Anterior cingulate cortex (tissue), 58 donors: ENCODE measurements at places on chromosomes 13 and 19.

DNA sequence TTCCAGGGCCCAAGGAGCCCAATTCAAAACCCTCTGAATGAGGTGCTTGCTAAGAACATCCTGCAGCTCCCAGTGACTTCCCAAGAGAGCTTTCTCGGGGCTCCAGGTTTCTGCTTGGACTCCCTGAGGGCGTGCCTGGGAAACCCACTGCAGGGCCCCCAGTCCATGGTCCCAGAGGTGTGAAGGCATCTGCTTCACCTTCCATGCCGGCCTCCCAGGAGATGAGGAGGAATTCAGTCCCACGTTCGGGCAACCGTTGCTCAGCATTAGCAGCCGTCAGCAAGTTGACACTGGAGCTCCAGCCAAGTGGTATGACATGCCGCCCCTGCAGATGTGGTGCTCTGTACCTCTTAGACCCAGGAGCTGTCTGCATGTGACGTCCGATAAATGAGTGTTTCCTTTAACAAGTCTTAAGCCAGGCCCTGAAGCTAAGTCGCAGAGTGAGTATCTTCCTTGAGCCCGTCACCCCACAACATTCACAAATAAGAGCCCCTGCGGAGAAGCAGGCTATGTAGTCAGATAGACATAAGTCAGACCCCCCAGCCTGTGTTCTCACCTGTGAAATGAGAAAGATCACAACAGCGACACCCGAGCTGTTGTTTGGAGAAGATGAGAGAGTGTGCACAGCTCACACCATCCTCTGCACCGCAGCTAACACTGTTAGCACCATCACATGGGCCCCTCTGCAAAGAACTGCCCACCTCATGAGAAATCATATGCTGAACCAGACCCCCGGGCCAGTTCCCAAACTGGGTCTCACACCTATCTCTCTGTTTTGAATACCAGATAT lies 150.3 kb downstream of the KATNAL1 start:
- DNase-seq, result no peak

DNA sequence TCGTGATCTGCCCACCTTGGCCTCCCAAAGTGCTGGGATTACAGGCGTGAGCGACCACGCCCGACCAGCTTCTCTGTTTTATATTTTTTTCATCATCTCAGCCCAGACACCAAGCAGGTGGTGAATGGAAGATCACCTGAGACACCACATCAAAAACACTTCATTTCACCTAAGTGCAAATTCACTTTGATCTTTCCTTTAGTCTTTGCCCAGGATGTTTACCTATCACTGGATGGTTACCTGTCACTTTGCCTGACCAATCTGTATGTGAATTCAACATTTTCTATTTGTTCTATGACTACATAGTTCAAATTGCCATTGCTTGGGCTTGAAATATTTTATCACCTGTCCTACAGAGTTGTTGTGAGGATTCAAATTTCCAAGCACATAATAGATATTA lies 65.7 kb downstream of the PAN3 start:
- no peak for DNase-seq

- DNase-seq, result no peak
Measured at GRCh38 chr19:38880076-38880881, 2.2 kb upstream of the RINL start.

GRCh38 chr13:107139006-107139405 lies 571.1 kb upstream of the ARGLU1 start:
- DNase-seq, result no peak

- DNase-seq, result no peak
Measured at GRCh38 chr19:51479531-51480331, 1.4 kb downstream of the CEACAM18 start.

DNA sequence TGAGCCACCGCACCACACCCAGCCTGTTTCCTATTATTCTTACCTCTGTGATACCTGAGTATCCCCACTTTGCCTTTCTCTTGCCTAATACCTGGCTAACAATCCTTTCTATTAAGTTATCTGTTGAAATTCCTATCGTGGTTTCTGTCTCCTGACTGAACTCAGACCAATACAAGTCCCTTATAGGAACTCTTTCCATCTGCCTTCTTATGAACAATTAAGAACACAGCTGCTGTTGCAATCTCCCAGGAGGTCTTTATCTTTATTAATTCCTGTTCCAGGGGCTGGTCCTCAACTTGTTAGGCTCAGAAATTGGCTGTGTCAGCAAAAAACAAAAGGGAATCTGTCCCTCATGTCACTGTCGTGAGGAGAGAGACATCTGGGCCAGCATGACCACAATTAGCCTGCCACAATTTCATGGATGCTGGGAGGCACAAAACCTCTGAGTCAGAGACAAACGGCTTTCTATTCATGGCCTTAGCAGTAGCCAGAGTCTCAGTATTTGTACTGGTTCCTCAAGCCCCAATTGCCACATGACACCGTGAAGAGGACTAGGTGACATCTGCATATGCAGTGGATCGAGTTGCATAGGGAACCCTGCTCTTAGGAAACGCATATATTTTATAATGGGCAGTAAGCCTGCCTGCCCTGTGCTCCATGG lies 58.2 kb downstream of the NUFIP1 start:
- DNase-seq, result no peak

DNA sequence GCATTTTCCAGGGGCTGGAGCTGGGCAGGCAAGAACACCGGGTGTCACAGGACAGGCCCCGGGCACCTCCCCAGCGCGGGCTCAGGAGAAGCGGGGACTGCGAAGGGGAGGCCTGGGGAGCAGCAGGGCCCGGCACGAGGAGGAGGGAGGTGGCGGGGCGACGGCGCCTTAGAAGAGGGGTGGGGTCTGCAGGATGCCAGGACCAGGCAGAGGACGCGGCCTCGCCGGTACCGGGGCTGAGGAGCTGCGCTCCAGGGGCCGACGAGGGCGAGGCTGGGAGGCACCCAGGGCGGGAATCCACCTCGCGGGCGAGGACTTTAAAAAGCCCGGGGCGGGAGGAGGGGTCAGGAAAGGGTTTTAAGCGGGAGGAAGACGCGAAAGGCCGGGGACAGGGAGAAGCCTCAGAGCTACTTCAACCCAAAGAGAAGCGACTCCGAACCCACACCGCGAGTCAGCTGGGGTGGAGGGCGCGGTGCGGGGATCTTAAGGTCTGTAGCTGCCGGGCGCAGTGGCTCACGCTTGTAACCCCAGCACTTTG lies 665 bp downstream of the ZNF347 start:
- DNase-seq, result no peak

GRCh38 chr13:34842466-34842865 lies 99.6 kb upstream of the NBEA start:
- no peak for DNase-seq

GRCh38 chr13:113945857-113946408 lies 27.9 kb downstream of the C13orf46 start:
- no peak for DNase-seq

- no peak for DNase-seq
Measured at GRCh38 chr19:9786342-9786741, 17.8 kb upstream of the ZNF846 start.

- no peak for DNase-seq
Measured at GRCh38 chr13:80082396-80083080, 258.4 kb downstream of the SPRY2 start.

DNA sequence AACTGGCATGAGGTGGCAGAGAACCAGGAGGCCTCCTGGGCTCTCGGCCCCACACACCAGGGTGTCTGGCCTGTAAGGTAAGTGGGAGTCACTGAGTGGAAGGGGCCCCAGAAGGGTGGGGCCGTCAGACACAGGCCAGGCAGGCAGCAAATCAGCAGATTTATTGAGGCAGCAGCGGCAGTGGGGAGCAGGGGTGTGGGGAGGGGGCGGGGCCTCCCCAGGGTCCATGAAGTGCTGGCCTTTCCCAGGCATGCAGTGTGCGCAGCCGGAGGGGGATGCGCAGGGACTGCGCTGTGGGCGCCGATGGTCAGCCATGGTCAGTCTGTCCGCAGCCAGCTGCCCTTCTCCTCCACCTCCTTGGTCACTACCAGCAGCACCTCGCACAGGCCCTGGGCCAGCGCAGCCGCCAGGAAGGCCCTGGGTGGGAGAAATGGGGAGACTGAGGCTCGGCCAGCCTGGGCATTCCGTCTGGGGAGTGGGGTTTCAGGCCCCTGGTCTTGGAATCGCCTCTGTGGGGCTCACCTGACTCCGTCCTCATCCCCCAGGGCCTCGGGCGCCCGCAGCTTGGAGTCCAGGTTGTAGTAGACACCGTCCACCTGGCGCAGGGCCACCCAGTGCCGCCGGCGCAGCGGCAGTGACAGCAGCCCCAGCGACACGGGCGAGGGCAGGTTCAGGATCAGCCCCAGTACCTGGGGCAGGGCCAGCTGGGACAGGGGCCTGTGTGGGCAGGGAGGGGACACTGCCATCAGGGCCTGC lies 5.0 kb downstream of the JOSD2 start:
- no peak for DNase-seq

DNA sequence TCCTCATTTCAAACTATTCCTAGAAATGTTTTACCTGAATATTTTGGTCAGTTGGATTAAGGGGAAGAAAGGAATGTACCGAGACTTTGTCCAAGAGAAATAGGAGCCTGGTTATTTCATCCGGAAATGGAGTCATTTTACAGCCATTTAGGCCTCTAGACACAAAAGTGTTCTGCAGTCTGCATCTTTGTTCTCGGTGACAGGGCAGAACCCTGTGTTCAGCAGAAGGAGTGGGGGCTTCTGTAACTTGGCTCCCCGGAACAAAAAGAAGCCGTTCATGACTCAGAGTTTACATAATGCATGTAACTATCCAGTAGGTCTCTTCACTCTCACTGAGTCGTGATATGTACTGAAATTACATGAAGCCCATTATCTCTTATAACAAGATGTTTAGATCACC lies 21.6 kb upstream of the FNDC3A start:
- no peak for DNase-seq

GRCh38 chr19:13961826-13962698 lies 9.8 kb downstream of the DCAF15 start:
- DNase-seq, result no peak

- no peak for DNase-seq
Measured at GRCh38 chr13:33014291-33014690, 1.9 kb upstream of the KL start.

DNA sequence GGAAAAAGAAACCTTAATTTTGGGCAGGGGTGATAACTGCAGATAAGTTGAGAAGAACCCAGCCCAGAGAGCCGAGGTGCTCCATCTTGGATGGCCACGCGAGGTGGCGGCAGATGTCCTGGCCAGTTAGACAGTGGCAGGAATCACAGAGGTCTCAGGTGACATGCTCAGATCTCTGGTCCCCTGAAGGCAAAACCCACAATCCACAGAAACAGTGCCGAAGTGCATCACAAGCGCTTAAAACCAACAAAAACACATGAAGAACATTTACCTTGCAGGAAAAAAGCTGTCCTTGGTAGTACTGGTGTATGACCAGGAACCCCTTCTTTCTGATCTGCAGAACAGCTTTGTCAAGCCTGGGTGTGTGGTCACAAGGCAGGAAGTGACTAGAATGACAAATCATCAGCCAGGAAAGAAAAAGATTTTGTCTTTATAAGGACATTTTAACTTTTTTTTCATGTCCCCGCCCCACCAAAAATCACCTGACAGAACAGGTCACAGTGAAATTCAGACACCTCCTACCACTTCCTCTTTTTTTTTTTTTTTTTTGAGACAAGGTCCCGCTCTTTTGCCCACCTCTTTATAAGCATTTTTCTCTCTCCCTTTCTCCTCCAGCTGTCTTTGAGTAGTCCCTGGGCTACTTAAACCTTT lies at the start of gene LCP1:
LCP1 (minus strand) TSS at position 338 of the 651 bp plus-strand sequence. CDS start 22,515 bp downstream, outside the sequence.
- DNase-seq, result no peak

GRCh38 chr19:30305346-30306060 lies 66.7 kb upstream of the ZNF536 start:
- no peak for DNase-seq

DNA sequence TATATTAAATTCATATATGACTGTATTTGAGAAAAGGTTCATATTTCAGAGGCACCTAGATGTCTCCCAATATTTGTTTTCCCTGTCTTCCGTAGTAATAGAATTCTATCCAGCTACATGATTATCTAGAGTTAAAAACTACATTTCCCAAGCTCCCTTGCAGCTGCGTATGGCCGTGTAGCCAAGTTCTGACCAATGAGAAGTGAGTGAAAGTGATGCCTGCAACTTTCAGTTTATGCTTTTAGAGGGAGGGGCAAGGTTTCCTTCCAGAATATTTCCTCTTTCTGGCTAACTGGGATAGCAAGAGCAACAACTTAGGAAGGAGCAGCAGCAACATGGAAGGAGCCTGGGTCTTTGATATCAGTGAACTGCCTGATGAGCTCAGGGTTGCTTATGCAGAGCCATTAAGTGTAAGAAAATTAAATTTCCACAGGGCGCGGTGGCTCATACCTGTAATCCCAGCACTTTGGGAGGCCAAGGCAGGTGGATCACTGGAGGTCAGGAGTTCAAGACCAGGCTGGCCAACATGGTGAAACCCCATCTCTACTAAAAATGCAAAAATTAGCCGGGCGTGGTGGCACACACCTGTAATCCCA lies 23.2 kb upstream of the CYP2A13 start:
- no peak for DNase-seq

- no peak for DNase-seq
Measured at GRCh38 chr13:40433577-40433976, 232.9 kb downstream of the FOXO1 start.

- no peak for DNase-seq
Measured at GRCh38 chr19:10018786-10019185, 5.5 kb downstream of the RDH8 start.

DNA sequence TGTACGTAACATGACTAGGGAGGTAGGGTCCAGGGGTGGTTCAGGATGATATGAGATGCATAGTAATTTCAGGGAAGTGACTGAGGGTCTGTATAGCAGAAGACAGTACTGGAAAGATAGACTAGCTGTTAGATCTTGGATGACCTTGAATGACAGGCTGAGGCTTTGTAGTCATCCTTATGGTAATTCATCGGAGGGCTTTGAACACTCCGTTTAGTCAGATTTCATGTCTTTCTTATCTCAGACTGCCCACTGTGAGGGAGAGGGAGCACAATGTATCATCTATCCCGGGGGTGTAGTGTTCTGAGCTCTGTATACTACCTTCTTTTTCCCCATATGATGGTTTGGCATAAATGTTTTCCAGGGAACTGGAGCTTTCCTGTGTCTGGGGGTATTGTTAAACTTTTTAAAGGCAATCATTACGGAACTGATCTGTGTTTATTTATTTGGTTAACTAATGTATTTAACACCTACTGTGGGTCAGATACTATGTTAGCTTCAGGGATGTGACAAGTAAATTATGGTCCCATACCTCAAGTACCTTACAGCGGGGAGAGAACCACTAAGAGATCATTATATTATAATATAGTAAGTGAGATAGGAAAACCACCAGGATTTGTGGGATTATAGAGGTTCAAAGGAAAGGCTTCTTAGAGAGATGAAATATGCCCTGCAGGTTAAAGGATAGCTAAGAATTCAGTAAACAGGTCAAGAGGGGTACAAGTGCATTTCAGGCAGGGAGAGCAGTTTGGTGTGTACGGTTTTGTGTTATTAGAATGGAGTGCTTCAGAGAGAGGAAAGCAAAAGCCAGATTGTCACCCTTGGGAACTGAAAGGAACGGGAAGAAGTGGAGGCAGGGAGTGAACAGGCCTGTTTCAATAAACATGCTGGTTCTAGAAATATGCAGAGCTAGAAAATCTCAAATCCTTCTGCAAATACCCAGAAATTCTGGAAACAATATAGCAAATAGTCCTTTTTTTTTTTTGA lies 164.8 kb upstream of the KL start:
- DNase-seq, result no peak

GRCh38 chr19:1651568-1652291 lies 685 bp downstream of the TCF3 start:
- DNase-seq, result no peak

GRCh38 chr13:94753327-94753726 lies 41.0 kb upstream of the SOX21 start:
- DNase-seq, result no peak
